ENCODE measurements at places on chromosomes 5 and 9.

- DNase-seq: no peak
Observed at GRCh38 chr5:87825583-87825982, 412.9 kb upstream of the CCNH start.

GRCh38 chr9:115989831-115990230 lies 163.8 kb upstream of the PAPPA start:
- no peak for DNase-seq

- no peak for DNase-seq
Observed at GRCh38 chr9:90860826-90861225, 59.2 kb downstream of the SYK start.

DNA sequence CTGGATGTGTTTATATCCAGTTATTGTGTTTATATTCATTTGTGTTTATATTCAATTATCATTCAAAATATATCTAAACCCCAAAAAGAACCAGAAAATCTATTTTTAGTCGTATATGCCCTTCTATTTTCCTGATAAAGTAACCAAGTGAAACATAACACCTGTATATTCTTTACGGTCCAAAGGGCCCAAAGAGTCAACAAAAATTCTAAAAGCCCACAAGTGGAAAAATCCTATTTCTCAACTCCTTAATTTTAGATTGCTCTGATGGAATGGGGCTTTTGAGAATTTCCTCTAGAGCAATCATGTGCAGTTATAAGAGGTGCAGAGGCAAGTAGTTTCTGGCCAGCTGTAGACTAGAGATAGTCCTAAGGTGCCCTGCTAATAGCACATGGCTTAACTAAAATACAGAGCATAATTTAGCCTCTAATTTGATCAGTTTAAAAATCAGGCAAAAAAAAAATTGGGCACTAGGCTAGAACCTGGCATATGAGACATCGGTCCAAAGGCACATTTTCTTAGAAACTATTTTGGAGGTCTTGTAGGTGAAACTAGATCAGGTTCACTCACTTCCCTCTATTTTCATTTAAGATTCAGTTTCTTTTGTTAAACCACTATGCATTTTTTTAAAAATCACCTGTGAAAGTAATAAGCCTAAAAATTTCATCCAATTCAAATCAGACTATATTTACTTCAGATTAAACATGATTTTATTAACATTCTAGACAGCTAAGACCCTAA lies 256.0 kb downstream of the FBXL17 start:
- no peak for DNase-seq

DNA sequence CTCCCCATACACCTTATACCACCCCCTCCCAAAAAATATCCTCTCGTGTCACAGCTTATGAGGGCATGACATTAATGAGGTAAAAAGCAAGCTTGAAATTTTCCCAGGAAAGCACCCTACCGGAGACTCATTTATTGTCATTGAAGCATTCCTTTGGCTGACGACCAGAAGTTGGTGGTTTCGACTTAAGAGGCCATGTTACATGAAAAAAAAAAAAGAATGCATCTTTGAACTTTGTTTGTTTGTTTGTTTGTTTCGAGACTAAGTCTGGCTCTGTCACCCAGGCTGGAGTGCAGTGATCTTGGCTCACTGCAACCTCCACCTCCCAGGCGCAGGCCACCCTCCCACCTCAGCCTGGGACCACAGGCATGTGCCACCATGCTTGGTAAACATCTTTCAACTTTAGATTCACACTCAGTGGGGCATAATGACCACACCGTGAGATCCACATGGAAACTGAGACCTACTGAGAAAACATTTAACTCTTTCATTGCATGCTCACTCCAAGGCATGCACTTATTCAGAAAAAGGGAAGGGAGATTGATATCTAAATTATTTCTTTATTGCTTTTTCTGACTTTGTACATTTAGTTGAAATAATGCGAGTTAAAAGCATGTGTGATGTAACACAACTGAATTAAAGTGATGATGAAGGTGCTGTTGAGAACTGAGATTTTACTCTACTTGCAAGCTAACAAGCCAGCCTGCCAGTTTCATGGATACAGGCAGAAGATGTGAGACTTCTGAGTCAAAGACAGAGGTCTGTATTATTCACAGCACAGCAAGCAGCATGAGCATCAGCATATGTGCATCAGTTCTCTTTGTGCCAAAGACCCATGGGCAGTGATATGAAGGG lies 5.1 kb upstream of the RAB14 start:
- DNase-seq: no peak

GRCh38 chr9:27954858-27955257 lies 381.6 kb upstream of the C9orf72 start:
- no peak for DNase-seq
